ENCODE measurements at places on chromosomes 3 and 15. TPM values are rescaled to one million over a fixed set of nuclear protein-coding genes. Genes with fewer than 3 reads are reported as not detected.

DNA sequence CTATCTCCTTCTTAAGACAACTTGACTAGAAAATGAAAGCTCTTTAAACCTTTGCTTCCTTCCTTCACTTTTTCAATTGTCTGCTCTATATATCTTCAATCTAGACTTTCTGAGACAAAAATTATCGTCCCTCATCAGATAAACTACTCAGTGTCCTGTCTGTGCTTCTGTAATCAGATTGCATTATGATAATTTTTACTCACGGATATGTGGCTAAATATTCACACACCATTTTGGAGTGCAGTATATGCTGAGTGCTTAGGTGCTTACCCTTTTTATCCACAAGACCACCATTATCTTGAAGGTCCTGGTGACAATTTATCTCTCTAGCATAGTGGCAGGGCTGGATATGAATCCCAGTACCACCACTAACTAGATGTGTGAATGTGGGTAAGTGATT, 1012.3 kb downstream of the TUSC7 start:
- no peak for DNase-seq

GRCh38 chr3:122271246-122271898, 53.7 kb upstream of the CSTA start:
- DNase-seq: no peak

DNA sequence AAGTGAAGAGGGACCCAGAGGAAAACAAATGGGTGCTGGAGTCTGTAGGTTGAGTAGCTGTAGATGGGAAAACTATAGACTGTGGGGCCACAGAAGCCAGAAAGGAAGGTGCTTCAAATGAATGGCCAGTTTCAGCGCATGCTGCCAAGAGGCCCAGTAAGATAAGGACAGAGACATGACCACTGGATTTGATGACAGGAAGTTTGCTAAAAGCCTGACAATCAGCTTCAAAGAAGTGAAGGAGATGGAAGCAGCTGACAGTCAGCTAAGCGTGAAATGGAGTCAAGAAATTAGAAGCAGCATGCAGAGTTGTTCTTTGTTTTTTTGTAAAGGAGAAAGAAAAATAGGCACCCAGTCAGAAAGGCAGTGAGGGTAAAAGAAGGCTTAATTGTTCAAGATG, 24.9 kb downstream of the TXNRD3 start:
- DNase-seq: no peak

- no peak for DNase-seq
These were observed 58.2 kb downstream of the IL16 start for GRCh38 chr15:81254916-81255290.

- peak; percentile 81 for DNase-seq
These were observed 68.3 kb downstream of the GALK2 start for GRCh38 chr15:49238342-49238741.

- DNase-seq: peak; percentile 63
These were observed 178.8 kb downstream of the KLHL25 start for GRCh38 chr15:85615930-85616329.

GRCh38 chr15:95078003-95078402, 846.6 kb downstream of the MCTP2 start:
- no peak for DNase-seq

GRCh38 chr15:79957741-79958140, 13.3 kb downstream of the BCL2A1 start:
- no peak for DNase-seq

- DNase-seq: no peak
These were observed 1014.0 kb downstream of the SI start for GRCh38 chr3:164064298-164064697.

GRCh38 chr3:9986230-9986725, 363 bp downstream of the EMC3 start:
- DNase-seq: no peak

GRCh38 chr3:114218578-114219185, 18.7 kb downstream of the ZNF80 start:
- no peak for DNase-seq

DNA sequence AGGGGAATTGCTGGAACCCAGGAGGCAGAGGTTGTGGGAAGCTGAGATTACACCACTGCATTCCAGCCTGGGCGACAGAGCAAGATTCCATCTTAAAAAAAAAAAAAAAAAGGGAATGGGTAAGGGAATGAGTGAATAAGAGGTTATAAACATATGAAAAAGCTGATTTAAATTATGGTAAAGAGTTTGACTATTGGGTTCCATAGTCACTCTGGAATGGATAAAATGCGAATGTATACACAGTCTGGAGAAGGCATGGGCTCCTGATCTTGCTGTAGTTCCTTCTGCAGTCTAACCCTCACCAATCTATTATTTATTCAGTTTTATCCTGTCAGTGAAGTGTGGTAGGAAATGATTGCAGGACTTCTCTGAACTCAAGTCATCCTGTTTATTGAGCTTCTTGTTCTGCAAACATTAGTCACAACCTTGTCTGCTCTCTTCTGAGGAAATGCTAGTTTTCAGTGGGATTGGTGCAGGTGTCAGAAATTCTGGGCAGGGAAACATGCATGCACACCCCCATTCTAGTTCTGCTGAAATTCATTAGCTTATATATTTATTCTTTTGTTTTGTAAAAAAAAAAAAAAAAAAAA, 190.9 kb upstream of the CFAP20DC start:
- DNase-seq: no peak

DNA sequence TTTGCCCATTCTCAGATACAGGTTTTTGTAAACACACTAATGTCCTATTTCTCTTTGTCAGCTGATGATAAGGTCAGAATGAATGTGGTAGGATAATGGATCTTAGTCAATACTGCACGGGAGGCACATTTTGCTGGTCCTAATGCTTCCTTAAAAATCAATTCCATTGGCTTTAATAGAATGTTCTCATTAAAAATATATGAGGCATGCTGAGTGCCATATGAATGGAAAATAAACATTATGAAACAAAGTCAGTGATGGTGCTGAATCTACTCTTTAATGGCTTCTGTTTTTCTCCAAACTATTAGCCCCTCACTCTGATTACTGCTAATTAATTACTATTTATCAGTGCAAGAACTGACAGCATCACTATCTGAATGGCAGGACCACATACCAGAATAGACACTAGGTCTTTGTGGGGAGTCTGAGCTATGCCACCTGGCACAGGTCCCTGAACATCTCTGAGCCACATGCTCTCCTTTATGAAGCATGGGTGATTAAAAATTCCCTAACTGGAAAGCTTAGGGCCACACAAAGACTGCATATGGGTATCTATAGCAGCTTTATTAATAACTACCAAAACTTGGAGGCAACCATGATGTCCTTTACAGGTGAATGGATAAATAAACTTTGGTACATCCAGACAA, 278.9 kb downstream of the MEX3B start:
- no peak for DNase-seq

DNA sequence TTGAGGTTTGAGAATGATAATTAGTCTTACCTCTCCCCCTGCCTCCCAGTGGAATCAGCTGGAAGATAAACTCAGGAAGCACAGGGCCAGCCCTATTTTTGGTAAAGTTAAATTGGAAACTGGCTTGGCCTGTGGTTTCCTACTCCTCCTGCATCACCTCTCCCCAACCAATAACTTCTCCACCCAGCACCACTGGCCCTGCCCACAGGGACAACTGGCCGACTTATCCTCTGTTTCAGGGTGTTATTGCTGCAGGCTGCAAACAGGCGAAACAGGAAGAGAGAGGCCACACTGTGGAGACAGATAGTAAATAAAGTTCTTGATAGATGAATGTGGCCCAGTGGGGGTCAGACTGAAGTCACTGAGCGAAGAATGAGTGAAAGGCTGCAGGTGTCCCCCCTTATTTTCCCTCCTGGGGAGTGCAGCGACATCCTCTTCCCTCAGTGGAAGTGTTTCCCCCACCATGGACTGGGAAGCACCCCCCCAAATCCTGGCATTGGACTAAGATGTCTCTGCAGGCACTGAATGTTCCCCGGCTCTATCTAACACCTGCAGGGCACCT, 47.1 kb downstream of the PDIA5 start:
- no peak for DNase-seq

- no peak for DNase-seq
These were observed 160.5 kb downstream of the SEMA6D start for GRCh38 chr15:47877836-47878235.

DNA sequence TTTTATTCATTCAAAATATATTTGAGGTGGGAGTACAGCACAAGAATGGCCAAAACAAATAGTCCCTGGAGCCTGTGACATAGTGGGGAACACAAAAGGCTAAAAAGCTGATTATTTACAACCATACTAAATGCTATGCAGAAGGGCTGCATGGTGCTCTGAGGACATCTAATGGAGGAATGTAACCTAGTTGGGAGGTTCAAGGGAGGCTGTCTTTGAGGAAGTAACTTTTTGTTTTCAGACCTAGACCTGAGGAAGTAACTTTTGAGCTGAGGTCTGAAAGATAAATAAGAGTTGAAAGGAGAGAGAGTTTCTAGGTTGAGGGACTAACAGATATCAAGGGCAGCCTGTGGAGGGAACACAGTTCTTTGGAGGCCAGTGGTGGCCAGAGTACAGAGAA, 34.8 kb upstream of the RASA2 start:
- DNase-seq: peak; percentile 55

- no peak for DNase-seq
These were observed 190.5 kb downstream of the GREM1 start for GRCh38 chr15:32908135-32908801.

DNA sequence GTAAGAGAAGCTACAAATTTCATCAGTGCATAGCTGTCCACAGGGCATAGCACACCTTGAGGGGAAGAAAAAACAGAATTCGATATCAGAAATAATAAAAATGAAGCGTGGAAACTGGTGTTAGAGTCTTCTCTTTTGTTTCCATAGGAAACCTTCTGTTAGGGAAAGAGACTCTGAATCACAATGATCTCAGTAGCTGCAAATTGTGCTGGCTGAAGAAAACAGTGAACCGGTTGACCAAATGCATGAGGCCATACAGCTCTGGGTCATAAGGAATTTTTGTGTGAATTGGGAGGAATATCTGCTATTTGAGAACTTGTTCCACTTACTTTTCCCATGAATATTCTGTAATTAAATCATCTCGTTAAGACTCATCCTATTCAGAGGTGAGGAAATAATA, 580.2 kb upstream of the NECTIN3 start:
- DNase-seq: no peak

Gene TGM5
- not detected for total RNA-seq

Gene CKMT1B
- not detected for total RNA-seq

Gene RASGRP1
- 0.12 TPM for total RNA-seq

Gene CMTM7
- total RNA-seq: 24.5 TPM

Gene HERC2
- total RNA-seq: 20.4 TPM

Gene APOD
- 1.6 TPM for total RNA-seq

Gene ABHD5
- 22.6 TPM for total RNA-seq

Gene SLCO2A1
- total RNA-seq: 0.39 TPM

Gene GOLGA8J
- not detected for total RNA-seq

Gene TTLL13
- not detected for total RNA-seq
